Jurkat, Clone E6-1 (cell line): ENCODE measurements at places on chromosomes 3 and 15.

DNA sequence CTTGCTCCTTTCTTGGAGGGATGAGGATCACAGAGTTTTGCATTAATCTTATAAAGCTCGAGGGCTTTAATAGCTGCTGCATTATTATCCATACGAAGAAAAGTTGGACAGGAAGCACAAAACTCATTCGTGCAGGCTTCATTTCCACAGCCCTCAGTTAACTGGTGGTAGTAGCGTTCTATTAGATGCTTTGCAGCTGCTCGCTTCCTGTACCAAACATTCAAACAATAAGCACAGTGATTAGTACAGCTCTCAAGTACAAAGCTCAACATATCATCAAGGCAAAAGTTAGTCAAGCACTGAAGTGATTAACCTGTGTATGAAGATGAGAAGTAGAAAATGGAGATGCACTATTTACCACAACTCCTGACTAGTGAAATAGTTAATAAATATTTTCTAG is 63.3 kb downstream of the UBE3A start:
- DNase-seq, result no peak

DNA sequence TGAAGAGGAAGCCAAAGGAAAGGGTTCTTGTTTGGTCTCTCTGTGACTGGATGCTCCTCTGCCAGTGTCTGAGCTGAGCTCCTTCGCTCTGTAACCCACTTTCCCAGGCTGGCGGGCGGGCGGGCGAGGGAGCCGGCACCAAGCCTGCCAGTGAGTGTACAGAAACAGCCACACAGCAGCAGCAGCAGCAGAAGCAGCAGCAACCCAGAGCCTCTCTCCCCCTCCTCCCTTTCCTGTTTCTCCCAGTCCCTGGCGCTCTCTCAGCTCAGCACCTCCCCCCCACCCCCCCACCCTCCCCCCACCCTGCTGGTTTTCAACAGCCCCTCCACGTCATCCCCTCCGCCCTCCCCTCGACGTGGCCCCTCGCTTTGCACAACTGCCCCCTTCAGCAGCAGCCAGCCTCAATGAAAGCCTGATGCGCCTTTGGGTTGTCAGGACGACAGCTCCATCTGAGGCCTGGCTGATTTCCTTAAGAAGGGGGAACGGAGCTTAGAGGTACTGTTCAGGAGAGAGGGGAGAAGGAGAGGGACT is at the start of gene LSAMP:
TSS of gene LSAMP (minus strand) at position 177 of the 531 bp plus-strand sequence.
- no peak for DNase-seq

DNA sequence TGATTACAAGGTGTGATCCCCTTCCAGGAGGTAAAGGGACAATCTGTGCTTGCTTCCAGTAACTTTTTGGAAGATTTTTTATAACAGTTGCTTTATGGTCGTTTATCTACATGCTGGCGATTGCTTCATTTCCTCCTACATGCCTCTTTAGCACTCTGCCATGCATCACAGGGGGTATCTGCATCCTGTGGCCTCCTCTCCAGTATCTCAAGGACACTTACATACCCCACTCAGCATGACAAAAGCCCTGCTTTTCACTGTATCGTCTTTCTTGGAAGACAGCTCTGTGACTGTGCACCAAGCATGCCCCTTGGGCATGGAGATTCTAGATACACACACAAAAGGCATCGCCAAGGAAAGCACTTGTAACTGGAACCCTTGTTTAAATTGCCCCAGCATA is 25.3 kb downstream of the CAPN3 start:
- no peak for DNase-seq

DNA sequence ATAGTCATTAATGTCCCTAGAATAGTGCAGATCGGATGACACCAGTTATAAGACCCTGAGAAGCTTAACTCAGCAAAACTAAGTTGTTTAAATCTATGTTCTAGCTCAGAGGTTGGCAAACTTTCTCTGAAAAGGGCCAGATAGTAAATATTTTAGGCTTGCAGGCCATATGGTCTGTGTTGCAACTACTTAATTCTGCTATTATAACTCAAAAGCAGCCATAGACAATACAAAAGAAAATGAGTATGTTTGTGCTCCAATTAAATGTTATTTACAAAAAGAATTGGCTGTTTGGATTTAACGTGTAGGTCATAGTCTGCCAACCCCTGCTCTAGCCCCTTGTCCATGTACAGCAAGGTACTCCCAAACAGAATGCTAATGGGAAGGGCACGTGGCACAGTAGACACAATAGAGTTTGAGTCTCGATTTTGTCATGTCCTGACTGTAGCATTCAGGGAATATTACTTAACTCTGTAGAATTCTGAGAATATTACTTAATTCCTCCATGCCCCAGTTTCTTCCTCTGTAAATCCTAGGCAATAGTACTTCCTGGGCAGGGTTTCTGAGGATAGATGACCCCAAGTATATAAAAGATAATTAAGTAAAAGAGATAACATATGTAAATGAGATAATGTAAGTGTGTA is 70.5 kb upstream of the ATP2C1 start:
- DNase-seq, result no peak

DNA sequence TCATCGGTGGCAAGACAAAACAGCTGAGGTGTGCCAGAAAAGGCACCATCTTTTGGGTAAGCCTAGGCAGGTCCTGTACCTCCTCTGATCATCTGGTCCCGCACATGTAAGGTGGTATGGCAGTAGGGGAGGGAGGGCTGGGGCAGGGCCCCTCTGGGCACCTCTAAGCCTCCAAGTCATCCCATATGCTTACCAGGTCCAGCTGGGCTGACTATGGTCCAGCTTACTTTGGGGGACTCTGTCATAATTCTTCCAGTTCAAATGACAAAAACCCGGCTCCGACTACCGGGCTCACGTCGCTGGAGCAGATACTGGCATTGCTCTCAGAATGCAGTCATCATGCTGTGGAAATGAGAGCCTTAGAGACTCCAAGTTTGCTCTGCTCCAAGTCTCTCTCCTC is 1.9 kb upstream of the RAB6B start:
- no peak for DNase-seq

DNA sequence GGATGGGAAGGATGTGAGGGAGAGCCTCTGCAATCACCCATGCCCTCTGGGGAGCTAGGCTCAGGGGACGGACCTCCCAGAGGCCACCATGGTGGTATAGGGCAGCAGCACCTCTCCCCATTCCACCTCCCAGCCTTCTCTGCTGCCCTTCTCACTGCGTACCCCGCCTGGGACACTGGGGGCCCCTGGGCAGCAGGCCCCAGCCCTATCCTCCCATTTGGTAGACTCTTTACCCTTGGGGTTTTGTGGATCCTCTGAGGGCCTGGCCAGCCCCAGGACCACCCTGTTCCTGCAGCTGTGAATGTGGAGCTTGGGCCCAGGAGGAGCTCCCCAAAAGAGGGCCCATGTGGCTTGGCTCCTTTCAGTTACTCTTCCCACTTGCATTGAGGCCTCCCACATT is 131.9 kb downstream of the DNAJB8 start:
- DNase-seq, result no peak

DNA sequence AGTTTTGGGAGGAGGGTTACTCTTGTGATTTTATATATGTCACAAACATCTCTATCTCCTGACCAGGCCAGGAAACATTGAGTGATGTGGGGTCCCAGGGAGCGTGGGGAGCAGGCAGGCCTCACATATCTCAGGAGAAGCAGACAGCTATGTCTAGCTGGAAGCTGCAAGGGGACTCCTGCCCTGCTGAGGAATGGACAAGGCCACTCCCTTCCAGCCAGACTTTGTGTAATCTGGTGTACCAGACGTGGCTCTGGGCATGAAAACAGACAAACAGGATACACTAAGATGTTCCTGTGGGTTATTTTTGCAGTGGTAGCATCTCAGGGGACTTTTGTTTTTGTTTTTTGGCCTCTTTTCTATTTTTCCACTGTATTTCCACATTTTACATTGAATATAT is 23.2 kb downstream of the CYP8B1 start:
- DNase-seq, result no peak

GRCh38 chr3:18964640-18965039 is 183.7 kb upstream of the KCNH8 start:
- DNase-seq, result peak; percentile 8

DNA sequence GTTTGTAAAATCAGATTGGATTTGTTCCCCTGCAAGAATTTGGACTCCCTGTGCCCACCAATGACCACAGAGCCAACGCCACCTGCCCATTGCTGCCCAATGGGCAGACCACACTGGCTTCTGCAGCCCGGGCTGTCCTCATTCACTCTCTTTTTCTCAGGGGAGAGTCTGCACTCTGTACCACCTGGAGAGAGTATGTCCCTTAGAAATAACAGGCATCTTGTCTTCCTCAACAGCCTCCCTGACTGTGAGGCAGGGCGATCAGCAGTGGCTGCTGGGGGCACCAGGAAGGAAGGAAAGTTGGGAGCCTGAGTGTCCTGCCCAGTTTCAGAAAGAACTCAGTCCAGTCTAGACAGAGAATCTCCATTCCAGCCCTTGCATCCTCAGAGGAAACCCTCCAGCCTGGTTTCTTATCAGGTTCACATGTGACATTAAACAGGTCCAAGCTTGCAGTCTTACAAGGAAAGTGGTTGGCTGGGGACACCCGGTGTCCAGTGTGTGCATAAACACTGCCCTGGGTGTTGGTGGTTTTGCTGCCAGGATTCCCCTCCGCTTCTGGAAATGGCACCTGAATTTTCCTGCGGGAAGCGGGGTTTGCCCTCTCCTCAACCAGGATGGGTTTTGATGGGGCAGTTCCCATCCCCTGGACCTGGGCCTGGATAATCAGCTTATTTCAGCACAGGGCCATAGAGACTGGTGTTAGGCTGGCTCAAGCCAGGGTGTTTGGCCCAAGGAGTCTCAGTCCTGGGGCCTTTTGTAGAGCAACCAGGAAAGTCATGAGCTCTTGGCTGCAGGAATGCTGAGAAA is 37.2 kb downstream of the SSUH2 start:
- DNase-seq, result no peak

DNA sequence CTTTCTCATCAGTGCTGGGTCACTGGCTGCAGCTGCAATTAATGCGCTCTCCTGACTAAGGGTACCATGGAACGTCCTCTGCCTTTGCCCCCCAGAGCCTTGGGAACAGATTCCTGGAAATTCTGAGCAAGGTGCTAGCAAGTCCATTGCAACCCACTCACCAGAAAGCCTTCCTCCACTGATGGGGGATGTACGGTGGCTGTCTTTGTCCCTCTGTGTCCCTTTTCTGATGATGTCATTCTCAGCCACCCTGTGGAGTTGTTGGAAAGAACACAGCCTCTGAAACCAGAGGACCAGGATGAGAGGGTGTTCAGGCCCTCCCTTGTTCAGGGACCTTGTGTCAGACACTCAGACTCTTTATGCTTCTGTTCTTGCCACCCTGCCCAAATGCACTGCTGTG is 38.1 kb upstream of the ZBTB38 start:
- DNase-seq, result no peak

- DNase-seq, result no peak
Observed at GRCh38 chr3:132368962-132369361, 48.3 kb upstream of the DNAJC13 start.

- no peak for DNase-seq
Observed at GRCh38 chr15:29880341-29880740, 58.1 kb upstream of the TJP1 start.

DNA sequence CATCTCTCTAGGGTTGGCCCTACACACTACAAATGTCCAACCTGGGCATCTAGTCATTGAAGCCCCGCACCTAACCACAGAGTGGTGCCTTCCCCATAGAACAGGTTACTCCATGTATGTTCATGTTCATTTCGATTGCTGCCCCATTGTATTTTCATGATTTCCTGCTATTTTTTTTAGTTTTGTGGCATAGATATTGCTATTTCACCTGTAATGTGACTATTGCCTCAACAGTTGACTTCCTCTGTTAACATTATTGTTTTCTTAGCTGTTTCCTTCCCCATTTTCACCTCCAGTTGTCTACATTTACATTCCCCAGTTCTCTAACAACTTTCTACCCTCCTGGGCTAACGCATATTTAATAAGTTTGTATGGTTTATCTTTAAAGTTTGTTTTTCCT is 137.7 kb upstream of the RBMS3 start:
- no peak for DNase-seq

DNA sequence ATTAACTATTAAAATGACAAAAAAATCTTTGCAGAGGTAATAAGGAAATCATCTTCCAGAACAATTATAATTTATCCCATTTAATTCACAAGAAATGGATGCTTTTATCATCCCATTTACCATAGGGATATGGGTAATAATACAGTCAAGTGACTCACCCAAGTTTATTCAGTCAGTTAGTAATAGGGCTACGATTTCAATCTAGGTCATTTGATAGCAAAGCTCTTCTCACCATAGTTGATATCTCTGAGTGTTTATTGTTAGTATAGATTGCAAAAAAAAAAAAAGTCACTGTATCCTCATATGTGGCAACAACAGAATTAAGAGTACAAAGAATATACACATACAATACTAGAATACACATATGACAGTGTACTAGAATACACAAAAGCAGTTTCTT is 797.1 kb downstream of the ROBO1 start:
- no peak for DNase-seq

DNA sequence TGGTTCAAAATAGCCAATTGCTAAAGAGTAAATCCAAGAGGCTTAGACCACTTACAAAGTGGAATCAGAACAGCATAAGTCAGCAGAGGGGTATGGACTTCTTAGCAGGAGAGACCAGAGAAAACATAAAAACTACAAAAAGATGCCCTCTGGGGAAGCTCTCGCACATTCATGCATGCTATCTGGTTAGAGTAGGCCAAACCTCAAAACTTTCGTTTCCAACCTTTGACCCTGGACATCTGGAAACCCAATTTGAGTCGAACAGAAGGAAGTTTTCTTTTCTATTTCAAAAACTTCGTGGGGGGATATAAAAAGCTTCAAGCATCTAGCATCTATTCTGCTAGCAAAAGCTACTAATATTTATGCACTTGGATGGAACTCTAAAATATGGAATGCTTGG is 523.9 kb upstream of the AGTR1 start:
- DNase-seq, result no peak
